Stimulated activated CD8-positive, alpha-beta memory T cell treated with anti-CD3 and anti-CD28 coated beads, Interleukin-7, amount 100 ng/mL, for 1 hour (primary cell): ENCODE measurements at places on chromosomes 5 and 9.

DNA sequence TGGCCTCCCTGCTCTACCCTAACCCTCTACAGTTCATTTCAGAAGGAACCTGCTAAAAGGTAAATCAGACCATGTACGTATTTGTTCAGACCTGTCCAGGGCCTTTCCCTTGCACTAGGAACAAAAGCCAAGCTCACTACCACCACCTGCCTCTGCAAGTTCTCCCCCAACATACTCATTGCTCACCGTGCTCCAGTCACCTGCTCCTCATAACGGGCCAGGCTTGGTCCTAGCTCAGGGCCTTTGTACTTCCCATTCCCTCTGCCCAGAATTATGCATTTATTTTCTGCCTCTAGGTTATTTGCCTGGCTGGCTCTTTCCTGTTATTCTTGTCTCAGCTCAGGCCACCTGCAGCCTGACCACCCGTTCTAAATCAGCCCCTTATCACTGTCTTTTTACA lies 4.8 kb upstream of the FGF1 start:
- no peak for DNase-seq

DNA sequence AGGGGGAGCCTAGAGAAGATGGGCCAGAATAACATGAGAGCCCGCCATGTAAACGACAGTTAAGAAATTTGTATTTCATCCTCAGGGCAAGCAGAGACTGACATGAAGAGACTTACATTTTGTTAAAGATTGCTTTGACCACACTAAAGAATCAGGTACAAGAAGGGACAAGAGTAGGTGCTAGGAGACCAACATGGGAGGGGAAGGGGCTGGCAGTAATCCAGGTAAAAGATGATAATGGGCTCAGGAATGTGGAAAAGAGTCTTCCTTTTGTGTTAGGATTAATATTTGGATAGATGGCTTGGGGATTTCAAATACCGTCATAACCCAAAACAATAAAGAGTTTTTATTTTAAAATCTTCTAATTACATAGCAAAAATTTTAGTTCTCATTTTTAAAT lies 137.3 kb downstream of the ZNF462 start:
- DNase-seq = no peak

GRCh38 chr5:107523029-107523680 lies 147.6 kb downstream of the EFNA5 start:
- no peak for DNase-seq

- no peak for DNase-seq
Measured at GRCh38 chr5:52909192-52909591, 80.0 kb upstream of the ITGA2 start.

- DNase-seq = no peak
Measured at GRCh38 chr9:93112116-93112863, 16.3 kb downstream of the CARD19 start.

DNA sequence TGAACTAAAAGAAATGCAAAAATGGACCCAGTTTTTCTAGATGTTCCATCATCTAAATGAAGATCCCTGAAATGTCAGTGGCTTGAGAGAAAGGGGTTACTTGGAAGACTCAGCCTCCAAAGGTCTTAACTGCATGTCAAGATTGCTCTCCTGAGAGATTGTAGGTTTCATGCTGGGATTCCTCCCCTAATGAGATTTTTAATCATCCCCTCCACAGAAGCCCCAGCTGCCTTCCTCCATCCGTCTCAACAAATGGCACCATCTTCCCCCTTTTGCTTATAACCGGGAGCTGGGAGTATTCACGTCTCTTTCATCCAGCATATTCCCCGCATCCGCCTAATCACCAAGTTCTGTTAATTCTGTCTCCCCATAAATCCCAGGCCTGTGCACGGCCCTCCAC lies 104.5 kb downstream of the NSG2 start:
- no peak for DNase-seq

DNA sequence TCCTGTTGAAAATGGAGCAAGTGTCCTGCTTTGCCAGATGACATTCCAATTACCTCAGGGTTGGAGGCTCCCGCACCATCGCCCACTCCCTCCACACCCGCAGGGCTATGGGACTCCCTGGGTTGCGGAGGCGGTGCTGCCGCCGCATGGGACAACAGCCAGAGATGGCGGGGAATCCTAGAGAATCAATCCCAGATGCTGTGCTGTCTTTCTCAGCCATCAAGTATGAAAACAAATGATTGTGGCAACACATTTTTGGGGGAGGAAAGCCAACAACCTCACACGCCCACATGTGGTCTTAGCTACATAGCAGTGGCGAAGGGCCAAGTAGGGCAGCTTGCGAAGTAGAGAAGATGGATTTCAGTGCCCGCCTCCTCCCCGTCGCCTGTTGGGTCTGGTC lies 46.7 kb downstream of the IL31RA start:
- no peak for DNase-seq

DNA sequence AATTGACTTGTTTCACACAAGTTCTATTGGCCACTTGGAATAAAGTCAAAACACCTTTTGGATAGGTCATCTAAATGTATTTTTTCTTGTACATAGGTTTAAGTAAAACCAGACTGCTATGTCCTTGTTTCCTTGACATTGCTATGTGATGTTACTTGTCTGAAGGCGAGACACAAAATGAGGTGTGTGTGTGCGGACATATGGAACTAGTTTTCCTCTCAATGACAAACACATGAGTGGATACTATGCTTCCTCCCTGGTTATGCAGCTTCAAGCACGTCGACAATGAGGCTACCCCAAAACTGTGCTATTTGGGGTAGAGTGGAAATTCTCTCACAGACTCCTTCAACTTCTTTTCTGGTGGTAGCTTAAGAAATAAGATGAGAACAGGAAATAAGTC lies 276.8 kb downstream of the GAS1 start:
- DNase-seq = no peak

DNA sequence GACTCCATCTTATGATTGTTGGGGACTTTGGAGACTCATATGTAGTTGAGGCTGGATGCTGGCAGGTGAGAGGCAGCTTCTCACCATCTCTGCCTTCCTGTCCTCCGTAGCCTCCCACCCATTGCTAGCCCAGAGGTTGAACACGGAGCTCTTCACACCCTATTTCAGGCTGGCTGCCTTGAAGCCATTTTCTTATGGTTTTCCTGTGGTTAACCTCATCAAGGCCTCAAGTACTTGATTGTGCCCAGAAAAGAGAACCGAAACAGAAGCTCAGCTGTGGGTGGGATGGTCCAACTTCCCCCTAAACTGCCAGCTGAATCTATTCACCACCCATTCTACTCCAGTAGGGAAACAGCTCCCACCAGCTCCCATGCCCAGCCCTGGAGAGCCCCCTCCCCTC lies 102.9 kb downstream of the LIFR start:
- no peak for DNase-seq

- no peak for DNase-seq
Measured at GRCh38 chr5:61649231-61649630, 317.2 kb downstream of the ZSWIM6 start.

DNA sequence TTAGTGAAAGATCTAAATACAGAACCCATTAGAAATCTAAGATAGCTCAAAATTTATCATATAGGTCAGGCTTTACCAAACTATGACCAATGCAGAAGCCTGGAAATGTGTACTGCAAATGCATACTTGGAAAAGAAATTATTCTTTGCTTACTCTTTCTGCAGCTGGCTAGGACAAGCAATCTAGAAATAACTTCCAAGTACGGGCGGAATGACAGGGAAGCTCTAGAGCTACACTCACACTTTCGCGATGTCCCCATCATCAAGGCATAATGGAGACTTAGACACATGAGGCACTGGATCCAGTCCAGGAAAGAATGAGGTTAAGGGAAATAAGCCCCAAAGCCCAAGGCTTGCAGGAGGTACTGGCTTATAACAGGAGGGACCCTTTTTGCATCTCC lies 22.4 kb upstream of the MAP1B start:
- DNase-seq = no peak

GRCh38 chr5:32233696-32234447 lies 59.8 kb upstream of the GOLPH3 start:
- DNase-seq = no peak
